Lower lobe of right lung (tissue), 2 donors: ENCODE measurements at places on chromosomes 6 and 20.

- no peak for DNase-seq
Observed at GRCh38 chr6:13300643-13301590, 27.4 kb downstream of the TBC1D7 start.

DNA sequence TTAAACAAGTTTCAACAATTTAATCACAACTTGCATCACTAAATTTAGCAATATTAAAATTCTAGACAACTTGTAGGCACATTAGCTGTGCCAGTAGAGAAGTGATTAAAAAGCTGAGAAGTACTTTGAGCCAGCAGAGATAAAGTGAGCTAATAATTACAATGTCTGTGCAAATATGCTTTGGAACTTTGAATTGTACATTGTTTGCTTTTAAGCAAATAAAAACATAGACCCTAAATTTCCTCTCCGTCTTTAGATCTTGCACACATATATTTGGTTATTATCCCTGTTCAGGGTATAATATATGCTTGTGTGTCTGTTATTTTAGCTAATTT, 44.2 kb upstream of the DEFB112 start:
- DNase-seq, result no peak

DNA sequence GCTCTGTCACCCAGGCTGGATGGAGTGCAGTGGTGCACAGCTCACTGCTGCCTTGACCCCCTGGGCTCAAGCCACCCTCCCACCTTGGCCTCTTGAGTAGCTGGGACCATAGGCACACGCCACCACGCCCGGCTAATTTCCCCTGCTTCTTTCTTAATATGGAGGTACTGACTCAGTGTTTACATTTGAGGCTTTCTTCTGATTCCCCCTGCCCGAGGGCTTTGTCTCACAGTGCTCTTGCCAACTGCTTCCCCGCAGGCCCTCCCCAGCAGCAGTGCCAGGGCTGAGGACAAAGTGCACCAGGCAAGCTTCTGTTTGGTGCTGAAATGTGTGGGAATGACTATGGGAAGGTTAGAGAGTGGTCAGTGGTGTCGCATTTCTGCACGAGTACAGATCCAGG, 34.8 kb downstream of the NR2E1 start:
- no peak for DNase-seq

DNA sequence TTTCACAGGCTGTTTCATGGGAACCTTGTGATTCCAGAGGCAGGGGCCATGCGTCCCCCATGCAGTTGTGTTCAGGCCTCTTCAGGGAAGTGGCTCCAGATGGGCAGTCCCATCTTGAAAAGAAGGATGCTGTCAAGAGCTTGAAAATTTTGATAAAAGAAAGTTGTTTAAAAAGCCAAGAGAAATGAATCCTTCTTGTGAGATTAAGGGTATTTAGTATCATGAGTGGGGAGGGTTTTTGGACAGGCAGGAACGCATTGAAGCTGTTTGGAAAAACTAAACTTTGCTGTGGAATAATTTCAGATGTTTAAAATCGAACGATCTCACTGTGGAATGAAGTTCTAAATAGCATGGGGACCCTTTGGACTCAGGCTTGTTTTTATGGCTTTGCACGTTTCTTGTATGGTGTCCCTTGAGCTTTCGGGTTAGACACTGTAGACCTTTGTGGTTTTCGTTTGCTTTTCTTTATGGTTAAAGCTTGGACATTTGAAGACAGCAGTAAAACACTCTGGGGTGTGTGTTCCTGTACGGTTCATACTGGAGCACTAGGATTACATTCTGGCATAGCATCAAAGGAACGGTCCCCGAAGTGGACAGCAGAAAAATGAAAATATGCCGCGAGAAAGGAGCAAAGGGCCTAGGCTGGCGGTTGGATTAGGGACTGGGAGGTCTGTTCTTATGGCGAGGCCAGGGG, 18.2 kb downstream of the KIF25 start:
- DNase-seq, result peak; percentile 20

- DNase-seq, result no peak
Observed at GRCh38 chr6:123716506-123716905, 79.8 kb upstream of the TRDN start.
